Fibroblast of upper back skin (primary cell): ENCODE measurements at places on chromosomes 11 and 22.

DNA sequence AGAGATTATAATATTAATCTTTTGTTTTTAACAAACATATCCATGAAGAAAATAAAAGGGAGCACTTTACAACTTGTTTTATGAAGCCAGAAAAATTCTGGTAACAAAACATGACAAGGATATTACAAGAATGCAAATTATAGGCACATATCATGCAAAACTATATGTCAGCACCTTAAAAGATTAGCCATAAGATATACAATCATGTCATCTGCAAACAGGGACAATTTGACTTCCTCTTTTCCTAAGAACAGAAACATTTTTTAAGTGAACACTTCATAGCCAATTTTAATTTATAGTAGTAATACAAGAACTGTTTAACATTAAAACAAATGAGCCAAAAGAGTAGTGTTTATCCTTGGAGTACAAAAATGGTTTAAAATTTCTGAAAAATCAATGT lies 916.5 kb upstream of the CNTN5 start:
- DNase-seq: no peak

- peak; percentile 47 for DNase-seq
Measured at GRCh38 chr11:72430741-72431570, 3.4 kb downstream of the CLPB start.

DNA sequence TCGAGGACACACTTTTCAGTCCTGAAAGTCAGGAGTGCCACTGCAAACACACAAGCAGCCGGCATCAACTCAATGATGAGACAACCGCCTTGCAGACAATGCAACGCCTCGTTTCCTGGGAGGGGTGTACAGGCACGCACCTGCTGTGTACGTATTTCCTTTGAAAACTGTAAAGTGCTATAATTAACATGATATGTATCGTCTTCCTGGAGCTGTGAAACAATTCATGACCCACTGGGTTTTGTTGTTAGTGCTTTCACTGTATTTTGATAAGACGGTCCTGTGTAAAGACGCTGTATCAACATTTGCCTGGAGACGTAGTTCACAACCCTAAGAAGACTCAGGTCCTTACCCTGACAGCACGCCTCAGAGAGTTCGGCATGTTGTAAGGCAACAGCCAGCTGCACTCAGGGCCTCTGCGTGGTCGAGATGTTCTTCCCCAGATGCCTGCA lies 105.7 kb upstream of the ANO1 start:
- no peak for DNase-seq

DNA sequence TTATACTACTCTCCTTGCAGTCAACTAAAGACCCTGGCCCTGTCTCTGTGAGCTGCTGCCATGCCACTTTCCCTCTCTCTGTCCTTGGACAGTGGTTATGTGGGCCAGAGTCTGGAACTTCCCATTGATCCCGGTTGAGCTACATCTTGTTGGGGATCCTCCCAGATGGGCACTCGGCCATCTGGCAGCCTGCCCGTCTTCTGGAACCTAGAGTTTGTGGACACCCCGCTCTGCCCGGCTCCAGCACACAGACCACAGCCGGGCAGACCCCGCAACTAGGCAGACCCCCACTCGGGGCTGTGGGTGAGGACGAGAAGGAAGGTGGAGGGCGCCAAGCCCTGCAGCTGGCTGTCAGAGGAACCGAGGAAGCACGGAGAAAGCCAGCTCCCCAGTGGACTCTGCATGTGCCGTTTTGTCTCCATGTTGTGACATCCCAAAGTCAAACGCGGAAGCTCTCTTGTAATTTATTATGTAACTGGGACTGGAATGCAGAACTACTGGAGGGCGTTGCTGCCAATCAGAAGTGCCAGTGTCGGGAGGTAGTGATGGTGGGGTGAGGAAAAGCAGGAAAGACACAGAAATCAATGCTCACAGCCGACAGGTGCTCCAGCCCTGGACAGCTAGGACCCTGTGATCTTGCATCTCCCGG lies 207.7 kb downstream of the CEP164 start:
- no peak for DNase-seq

GRCh38 chr11:106400949-106401570 lies 323.6 kb downstream of the AASDHPPT start:
- DNase-seq: peak; percentile 65

GRCh38 chr11:3052109-3052479 lies 5.1 kb downstream of the CARS1 start:
- DNase-seq: no peak

DNA sequence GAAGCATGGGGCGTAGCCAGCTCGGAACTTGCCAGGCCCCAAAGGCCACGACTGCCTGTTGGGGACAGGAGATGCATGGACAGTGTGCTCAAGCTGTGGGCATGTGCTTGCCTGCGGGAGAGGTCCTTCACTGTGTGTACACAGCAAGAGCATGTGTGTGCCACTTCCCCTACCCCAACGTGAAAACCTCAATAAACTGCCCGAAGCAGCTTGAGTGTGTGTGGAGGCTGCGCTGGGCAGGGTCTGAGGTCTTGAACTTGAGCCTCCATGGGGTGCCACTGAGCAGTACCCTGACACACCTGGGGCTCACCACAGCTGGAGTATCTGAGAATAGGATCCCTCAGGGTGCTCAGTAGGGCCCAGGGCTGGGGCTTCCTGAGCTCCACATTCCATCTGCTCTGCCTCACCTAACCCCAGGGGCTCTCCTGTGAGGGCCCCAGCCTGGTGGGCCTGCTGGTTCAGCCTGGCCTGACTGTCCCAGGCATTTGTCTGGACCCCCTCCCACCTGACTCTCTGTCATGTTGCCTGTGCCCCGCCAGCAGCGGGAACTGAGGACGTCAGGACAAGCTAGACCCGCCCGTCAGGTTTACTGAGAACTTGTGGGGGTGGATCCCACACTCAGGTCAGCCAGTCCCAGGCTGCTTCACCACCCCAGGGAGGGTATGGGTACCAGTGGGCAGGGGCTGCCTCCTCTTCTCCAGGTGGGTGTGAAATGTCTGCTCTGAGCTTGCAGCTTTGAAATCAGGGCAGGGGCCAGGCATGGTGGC lies 3.2 kb downstream of the RASSF7 start:
- no peak for DNase-seq

- DNase-seq: no peak
Measured at GRCh38 chr11:78576549-78577097, 2.0 kb upstream of the NARS2 start.

- DNase-seq: no peak
Measured at GRCh38 chr11:34364102-34364501, 6.3 kb upstream of the ABTB2 start.

GRCh38 chr11:61347916-61348461 lies 13.7 kb downstream of the CYB561A3 start:
- no peak for DNase-seq

DNA sequence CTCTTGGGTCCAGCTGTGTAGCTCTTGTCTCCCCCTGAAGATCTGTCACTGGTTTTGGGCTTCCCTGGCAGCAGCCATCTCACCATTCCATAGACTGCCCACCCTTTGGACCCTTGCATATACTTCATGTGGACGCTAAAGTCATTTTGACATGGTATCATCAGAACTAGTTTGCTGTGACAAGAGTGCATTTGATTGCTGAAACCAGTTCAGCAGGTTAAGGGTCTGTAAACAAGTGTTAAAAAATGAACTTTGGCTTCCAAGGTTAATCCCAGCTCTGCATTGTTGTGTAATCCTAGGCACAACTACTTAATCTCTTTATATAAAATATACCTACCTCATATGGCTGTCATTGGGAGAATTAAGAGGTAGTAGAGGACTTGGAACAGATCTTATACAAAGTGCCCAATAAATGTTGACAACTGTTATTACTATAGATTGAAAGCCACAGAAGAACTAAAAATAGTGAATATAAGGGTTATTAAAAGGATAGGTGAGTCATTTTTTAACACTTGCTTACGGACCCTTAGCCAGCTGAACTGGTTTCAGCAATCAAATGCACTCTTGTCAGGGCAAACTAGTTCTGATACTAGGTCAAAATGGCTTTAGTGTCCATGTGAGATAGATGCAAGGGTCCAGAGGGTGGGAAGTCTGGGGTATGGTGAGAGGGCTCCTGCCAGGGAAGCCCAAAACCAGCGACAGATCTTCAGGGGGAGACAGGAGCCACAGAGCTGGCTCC lies 29.4 kb downstream of the CCDC90B start:
- DNase-seq: no peak

- DNase-seq: no peak
Measured at GRCh38 chr11:44923115-44923514, 27.6 kb downstream of the TP53I11 start.

GRCh38 chr11:3894128-3894731 lies 38.8 kb downstream of the STIM1 start:
- DNase-seq: peak; percentile 36

- no peak for DNase-seq
Measured at GRCh38 chr22:31400023-31400397, 606 bp downstream of the DRG1 start.

- no peak for DNase-seq
Measured at GRCh38 chr22:44578516-44579230, 80.6 kb upstream of the RTL6 start.

DNA sequence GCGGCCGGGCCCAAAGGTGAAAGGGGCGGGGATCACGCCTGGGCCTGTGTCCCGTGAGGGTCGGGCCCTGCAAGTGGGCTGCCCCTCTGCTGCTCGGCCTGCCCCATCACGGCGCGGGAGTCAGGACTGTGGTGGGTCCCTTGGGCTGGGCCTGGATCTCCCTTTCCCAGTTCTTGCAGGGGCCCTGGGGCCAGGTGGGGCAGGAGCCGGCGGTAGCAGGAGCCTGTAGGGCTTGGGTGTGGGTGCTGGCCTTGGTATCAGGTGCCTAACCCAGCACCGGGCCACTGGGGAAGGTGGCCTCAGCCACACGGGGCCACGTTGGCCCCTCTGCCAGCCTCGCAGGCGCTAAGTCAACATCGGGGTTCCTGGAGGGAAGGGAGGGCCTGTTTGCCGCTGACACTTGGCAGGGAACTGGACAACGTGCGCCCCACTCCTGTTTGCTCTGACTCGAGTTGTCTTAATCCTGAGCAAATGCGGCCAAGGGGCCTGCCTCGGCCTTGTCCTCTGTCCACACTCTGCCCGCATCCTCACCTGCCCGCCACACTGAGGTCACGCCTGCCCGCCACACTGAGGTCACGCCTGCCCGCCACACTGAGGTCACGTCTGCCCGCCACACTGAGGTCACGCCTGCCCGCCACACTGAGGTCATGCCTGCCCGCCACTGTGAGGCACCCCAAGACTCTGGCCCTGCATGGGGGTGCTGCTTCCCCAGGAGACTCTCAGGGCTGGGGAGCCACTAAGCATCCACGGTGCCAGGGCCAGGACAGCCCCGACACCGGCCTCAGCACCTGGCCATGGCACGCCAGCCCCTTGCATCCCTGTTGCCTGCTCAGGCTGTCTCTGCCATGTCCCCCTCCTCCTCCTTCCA lies 14.2 kb upstream of the MUC5B start:
- no peak for DNase-seq

- DNase-seq: no peak
Measured at GRCh38 chr22:29214232-29214631, 8.5 kb downstream of the EMID1 start.

DNA sequence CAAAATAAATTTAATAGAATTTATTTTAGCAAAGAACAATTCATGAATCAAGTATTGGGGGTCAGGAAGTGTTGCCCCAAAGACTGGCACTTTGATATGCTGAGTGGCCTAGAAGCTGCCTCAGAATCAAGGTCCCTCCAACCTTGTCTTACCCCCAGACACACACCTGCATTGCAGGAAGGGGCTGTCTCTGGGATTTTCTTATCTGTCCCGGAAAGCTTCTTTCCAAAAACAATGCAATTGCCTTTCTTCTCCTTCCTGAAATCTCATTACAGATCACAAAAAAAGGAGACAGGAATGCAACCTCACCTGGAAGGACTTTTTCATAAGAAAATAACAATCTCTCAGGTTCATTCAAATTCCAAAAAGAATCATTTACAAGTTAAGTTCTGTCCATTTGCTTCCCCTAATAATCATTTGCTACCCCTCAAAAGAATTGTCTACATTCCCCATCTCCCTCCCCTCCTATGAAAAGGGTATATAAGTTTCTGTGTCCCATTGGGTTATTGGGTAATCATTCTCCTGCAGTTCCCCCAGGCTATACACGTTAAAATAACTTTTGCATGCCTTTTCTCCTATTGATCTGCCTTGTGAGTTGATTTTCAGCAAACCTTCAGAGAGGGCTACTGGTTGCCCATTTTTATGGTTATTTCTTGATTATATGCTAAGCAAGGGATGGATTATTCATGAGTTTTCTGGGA lies 21.3 kb downstream of the OR10A6 start:
- no peak for DNase-seq

GRCh38 chr22:43722444-43722843 lies 89.7 kb downstream of the EFCAB6 start:
- no peak for DNase-seq

- no peak for DNase-seq
Measured at GRCh38 chr22:47996446-47996857, 1234.0 kb downstream of the TBC1D22A start.

DNA sequence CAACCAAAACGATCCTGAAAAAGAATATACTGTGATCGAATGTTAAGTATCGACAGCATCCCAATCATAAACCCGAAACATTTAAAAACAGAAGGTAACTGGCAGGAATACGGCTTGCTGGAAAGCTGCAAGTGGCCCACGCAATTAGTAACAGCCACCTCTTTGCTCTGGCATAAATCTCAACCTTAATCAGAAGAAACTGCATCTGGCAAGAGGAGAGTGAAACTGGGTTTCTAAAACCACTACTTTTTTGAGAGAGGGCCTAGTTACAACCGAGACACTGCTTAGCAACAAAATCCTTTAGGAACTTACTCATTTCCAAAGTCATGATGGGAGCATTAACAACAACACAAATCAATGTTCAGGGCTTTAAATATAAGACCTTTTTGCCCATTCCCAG lies 7.9 kb downstream of the NCAPD3 start:
- no peak for DNase-seq

- DNase-seq: no peak
Measured at GRCh38 chr11:78346799-78347198, 70.8 kb downstream of the GAB2 start.

- DNase-seq: no peak
Measured at GRCh38 chr11:101931692-101932091, 15.4 kb upstream of the ANGPTL5 start.

DNA sequence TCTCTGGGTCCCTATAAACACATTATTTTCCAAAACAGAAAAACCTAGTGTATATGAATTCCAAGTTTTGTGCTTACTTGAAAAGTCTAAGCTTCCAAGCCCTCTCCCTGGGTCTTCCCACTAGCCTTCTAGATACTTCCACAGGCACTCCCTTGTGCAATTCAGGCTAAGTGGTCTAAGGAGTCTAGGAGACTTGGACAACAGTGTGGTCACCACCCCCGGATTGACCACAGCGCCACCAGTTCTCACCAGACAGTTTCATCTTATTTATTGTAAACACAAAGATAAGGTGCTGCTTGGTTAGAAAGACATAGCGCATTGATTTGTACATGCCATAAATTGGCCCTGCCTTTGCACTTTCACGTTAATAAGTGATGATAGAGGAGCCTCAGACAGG lies 623.9 kb downstream of the OPCML start:
- no peak for DNase-seq

GRCh38 chr11:61893981-61894380 lies 2.6 kb upstream of the FADS3 start:
- peak; percentile 94 for DNase-seq

GRCh38 chr11:16817351-16817750 lies 78.9 kb downstream of the C11orf58 start:
- no peak for DNase-seq

GRCh38 chr11:129737831-129738230 lies 77.8 kb upstream of the TMEM45B start:
- no peak for DNase-seq

- no peak for DNase-seq
Measured at GRCh38 chr22:29200901-29201300, 4.8 kb upstream of the EMID1 start.
